GM23338 (cell line): ENCODE measurements at places on chromosomes 13 and 19. TPM values are rescaled to one million over a fixed set of nuclear protein-coding genes. Genes with fewer than 3 reads are reported as not detected.

ATP8A2 gene
- 8.8 and 9.0 TPM in 2 replicates for total RNA-seq

NKPD1 gene
- total RNA-seq, result 1.3 and 2.2 TPM in 2 replicates

TNNT1 gene
- 51.4 and 59.3 TPM in 2 replicates for total RNA-seq

NBEA gene
- 26.9 and 29.1 TPM in 2 replicates for total RNA-seq

RAB20 gene
- 26.6 and 32.1 TPM in 2 replicates for total RNA-seq

TPGS1 gene
- 29.0 and 38.4 TPM in 2 replicates for total RNA-seq

KASH5 gene
- not detected in 2 replicates for total RNA-seq

QPCTL gene
- total RNA-seq, result 23.0 and 26.2 TPM in 2 replicates

LONP1 gene
- total RNA-seq, result 123 and 137 TPM in 2 replicates

KLK8 gene
- 4.6 and 4.9 TPM in 2 replicates for total RNA-seq
